ENCODE measurements at places on chromosomes 12 and 14.

DNA sequence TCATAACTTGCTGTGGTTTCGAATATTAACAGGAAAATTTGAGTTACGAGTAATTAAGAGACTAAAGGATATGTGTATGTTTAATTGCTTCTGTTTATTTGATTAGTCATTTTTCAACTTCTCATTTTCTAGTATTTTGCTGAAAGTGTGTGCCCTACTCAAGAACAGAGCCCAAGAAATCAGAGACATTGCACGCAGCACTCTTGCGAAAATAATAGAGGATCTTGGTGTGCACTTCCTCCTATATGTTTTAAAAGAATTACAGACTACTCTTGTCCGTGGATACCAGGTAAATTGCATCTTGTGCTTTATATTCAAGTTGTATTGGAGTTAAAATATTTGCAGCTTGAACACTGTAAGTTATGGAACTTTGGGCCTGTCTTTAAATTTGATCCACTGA lies 50.8 kb downstream of the ARL1 start:
- no peak for DNase-seq

DNA sequence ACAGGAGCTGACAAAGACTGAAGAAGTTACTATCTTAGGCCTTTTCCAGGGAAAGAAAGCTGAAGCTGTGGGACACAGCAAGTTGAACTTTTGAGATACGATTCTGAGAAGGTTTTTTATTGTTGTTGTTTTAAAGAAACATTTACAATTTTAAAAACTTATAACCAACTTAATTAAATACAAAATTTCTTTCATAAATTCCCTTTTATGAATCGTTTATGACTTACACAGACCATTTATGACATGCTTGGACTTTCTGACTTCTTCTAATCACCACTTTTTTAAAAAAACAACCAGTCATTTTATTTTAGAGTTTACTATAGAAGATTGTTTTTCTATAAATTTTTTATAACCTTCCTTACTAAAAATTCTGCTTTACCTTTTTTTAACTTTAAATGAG lies 68.7 kb downstream of the DHRS2 start:
- no peak for DNase-seq

- no peak for DNase-seq
Observed at GRCh38 chr14:51926449-51926848, 62.9 kb upstream of the RTRAF start.

GRCh38 chr14:21261824-21262223 lies 7.4 kb downstream of the HNRNPC start:
- no peak for DNase-seq

DNA sequence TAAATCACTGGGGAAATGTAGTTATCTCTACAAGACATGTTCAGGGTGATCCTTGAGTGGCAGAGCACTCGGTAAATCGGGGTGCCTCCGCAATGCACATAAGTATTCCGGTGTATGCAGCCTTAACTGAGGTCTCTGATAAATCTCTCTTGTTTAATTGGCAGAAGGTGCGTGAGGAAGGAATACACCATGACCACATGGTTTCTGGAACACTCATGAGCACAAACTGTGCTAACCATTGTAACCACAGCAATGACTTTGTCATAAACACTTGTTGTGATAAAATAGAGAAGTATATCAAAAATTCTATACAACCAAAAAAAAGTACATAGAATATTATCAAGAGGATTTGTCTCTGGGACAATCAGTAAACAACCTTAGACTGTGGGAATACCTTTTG lies 146.8 kb upstream of the DIO2 start:
- no peak for DNase-seq

GRCh38 chr14:86217523-86217922 lies 687.6 kb downstream of the FLRT2 start:
- DNase-seq: no peak

DNA sequence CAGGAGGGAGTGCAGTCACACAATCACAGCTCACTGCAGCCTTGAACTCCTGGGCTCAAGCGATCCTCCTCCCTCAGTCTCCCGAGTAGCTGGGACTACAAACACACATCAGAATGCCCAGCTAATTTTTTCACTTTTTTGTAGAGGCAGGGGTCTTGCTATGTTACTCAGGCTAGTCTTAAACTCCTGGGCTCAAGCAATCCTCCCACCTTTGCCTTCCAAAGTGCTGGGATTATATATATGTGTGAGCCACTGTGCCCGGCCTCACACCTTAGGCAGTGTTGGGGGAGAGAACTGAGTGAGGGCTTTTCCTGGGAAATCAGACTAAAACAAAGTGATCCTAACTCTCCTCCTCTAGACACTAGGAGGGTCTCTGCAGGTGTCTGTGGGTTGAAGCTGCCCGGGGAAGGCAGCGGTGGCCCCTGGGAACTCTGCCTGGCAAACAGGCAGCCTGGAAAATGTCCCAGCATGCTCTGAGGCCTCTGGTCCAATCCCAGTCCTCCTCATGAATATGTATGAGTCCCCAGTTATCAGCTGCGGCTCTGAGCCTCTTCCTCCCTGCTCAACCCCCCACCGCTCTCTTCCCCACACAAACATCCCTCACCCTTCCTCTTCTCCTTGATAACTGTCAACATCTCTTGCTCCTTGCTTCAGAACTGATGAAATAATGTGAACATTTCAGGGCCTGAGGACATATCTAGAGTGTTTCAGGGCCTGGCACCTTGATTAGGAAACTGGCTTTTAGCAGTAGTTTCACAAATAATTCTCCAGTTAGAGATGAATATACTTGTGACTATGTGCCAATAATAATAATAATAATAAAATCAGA lies 7.9 kb upstream of the NAA25 start:
- peak; percentile 82 for DNase-seq

- DNase-seq: no peak
Observed at GRCh38 chr12:62320054-62320453, 59.9 kb downstream of the USP15 start.

- no peak for DNase-seq
Observed at GRCh38 chr14:59483363-59483762, 845 bp downstream of the L3HYPDH start.

GRCh38 chr12:87338681-87339080 lies 690.5 kb downstream of the C12orf50 start:
- DNase-seq: no peak

DNA sequence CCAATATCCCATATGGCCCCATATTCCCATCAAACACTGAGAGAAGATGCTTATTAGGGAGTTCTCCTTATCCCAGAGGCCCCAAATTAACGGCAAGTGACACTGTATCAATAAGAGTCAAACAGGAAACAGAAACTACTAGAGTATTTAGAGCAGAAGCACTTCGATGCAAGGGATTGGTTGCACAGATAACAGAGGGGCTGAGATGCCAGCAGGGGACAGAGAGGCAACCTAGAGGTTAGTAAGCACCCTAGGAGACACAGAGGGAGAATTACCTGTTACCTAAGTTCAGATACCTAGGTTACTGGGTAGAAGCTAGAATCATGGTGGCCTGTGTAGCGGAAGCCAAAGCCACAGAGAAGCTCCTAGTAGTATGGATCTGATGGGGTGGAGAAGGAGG lies 2.9 kb downstream of the HEBP1 start:
- DNase-seq: no peak

GRCh38 chr12:5428332-5429221 lies 3.3 kb upstream of the NTF3 start:
- peak; percentile 37 for DNase-seq
